Hippocampal formation (tissue), 2 donors: ENCODE measurements at places on chromosomes 1 and 21.
A peak's percentile ranks its signal among the peaks of the same experiment; 100 is the strongest.

- DNase-seq: no peak
Observed at GRCh38 chr1:162200096-162200847, 130.8 kb downstream of the NOS1AP start.

DNA sequence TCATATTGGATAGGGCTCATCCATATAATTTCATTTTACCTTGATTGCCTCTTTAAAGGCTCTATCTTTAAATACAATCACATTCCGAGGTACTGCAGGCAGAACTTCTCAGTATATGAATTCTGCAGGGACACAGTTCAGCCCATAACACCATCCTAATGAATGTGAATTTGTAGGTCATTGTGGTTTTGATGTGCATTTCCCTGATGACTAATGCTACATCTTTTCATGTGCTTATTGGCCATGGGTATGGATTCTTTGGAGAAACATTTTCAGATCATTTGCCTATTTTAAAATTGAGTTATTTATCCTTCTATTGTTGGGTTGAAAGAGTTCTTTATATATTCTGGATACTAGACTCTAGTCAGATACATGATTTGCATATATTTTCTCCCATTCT, 9.6 kb upstream of the RPS6KC1 start:
- DNase-seq: no peak

DNA sequence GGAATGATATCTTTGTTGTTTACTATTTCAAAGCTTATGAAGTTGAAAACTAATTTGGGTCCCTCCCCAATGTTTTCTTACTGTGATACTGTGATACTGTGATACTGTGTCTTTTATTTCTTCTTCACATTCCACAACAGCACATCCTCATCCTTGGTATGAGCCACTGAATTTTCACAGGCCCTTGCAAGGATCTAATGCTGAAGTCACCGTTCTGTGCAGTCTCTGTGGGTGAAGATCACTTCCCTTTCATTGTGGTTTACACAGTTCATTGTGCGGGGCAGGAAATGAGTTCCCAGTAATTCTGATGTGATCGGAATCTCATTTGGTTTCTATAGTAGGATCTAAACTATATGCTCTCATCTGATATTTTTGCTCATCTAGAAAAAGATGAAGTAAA, 32.1 kb upstream of the PAXBP1 start:
- no peak for DNase-seq

GRCh38 chr1:205343431-205344065, 13.2 kb downstream of the KLHDC8A start:
- no peak for DNase-seq

GRCh38 chr1:67683766-67684525, 1.1 kb upstream of the GADD45A start:
- no peak for DNase-seq

- DNase-seq: peak; percentile 25
Observed at GRCh38 chr1:119611701-119612113, 36.4 kb downstream of the ZNF697 start.

- DNase-seq: no peak
Observed at GRCh38 chr21:28828021-28828420, 164.7 kb downstream of the LTN1 start.

DNA sequence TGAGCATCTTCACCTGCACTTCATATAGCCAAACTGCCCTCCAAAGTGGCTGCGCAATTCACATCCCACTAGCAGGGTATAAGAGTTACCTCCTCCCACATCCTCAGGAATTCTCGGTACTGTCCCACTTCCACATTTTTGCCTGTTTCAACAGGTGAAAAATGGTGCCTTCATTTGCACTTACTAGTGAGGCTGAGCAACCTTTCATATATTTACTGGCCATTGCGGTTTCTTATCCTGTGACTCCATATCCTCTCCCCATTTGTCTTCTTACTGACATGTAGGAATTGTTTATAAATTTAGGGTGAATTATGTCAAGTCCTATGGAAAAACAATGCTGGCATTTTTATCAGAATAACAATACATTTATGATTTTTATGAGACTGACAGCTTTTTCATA, 61.9 kb downstream of the NIBAN1 start:
- DNase-seq: no peak

DNA sequence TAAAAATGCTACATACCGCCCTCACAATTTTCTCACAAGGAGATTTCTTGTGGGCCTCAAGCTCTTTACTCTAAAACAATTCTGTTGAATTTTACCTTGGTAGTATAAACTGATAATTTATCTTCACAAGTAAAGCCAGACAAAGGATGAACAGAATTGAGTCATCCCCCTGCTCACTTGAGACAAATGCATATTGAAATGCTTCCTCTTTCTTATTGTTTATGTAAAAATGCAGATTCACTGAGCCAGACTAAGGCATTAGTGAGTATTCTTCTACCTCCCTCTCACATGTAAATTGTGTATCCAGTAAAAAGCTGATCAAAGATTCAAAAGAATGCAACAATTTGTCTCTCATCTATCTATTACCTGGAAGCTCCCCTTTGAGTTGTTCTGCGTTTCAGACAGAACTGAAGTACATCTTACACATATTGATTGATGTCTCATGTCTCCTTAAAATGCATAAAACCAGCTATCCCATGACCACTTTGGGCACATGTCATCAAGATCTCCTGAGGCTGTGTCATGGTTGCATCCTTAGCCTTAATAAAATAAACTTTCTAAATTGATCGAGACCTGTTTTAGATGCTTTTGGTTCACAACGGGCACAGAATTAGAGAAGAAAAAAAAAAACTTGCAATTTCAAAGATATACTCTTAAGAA, 743.1 kb upstream of the B3GALT2 start:
- no peak for DNase-seq

DNA sequence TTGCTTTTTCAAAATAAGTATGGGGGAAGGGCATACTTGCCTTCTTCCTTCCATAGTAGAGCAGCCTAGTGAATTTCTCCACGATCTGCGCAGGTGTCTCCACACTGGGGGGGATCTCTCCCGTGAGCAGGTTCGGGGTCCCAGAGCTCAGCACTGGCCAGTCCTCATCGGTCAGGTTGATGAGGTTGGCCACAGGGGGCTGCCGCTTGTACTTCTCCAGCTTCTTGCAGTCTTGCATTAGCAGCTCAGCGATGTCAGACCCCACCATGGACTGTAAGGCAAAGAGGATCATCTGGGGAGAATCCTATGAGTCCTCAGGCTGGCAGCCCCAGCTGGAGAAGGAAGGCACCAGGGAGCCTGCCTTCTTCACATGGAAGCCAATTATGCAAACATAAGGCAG, 11.8 kb downstream of the SEC16B start:
- DNase-seq: no peak

DNA sequence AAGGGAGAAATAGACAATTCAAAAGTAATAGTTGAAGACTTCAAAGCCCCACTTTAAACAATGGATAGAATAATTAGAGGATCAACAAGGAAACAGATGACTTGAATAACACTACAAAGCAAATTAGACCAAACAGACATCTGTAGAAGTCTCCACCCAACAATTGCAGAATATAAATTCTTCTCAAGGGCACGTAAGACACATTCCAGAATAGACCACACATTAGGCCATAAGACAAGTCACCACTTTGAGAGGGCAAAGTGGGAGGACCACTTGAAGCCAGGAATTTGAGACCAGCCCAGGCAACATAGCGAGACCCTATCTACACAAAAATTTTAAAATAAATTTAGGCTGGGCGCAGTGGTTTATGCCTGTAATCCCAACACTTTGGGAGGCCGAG, 20.5 kb upstream of the RNF186 start:
- DNase-seq: no peak

- no peak for DNase-seq
Observed at GRCh38 chr21:38303300-38303699, 46.5 kb downstream of the KCNJ15 start.

- DNase-seq: no peak
Observed at GRCh38 chr1:38831731-38832369, 27.7 kb downstream of the RRAGC start.

DNA sequence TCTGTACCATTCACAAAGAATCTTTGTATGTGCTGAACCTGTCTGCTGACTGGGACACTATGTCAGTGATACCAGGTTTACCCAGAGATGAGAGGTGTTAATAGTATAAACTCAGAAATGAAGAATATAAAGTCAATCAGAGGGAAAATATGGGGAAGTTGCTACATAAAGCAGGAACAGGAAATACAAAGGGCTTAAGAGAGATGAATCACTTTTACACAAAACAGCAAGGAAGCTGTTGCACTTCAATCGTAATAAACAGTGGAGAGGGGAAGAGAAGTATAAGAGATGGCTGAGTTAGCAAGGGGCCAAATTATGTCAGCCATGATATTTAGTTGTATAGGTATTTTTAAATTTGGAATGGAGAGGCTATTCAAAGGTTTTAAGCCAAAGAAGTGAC, 890.2 kb upstream of the NCAM2 start:
- DNase-seq: no peak

GRCh38 chr1:73327998-73328397, 870.0 kb downstream of the LRRIQ3 start:
- DNase-seq: no peak

- DNase-seq: no peak
Observed at GRCh38 chr1:177998696-177999631, 29.1 kb upstream of the SEC16B start.

DNA sequence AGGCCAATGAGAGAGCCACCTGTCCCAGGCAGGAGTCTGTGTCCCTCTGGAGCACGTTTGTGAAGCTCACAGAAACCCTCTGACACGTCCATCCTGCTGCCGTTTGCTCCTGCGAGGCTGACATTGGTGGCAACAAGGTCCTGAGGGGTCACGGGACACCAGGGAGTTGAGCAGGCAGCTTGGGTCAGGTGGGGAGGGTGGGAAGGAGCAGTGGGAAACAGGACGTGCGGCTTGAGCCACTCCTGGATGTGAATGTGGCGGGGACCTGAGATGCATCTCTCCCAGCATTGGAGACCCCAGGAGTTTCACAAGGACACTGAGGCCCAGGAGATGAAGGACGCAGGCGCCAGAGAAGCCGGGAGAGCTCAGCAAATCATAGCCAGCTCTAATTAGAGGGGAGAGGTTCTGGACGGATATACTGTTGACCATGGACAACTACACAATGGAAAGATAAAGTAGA, 149.0 kb downstream of the PEX14 start:
- no peak for DNase-seq

DNA sequence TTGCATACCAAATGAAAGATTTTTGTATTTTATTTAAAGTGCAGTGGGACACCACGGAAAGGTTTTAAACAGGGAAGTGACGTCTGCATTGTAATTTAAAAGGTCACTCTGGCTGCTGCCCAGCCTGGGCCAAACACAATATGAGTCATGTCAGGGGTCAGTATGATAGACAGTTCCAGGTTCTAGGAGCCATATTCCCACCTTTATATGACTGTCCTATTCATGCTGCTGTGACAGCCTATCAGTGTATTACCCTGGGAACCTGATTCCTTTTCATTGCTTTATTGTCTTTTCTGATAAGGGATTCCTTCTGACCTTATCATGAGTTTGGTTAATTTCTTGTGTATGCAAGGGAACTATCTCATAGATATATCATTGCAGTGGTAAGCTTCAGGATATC, 5.3 kb downstream of the VANGL1 start:
- DNase-seq: no peak

- no peak for DNase-seq
Observed at GRCh38 chr1:35574125-35574654, 1.1 kb downstream of the TFAP2E start.

DNA sequence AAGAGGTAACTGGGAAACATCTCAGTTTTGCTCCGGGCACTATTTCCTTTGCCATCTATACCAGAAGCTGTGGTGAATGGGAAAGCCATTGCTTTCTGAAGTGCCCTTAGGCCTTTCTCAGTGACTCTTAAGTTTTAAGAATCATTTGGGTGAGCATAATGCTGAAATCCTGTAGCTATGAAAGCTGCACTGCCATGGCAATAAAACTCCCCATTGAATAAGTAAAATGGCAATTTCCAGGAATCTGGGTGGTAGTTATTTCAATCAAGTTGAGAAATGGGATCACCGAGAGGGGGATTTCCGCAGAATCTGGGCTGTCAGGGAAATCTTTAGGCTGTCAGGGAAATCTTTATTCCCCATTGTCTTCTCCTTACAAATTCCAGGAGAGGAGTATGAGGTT, 26.8 kb upstream of the MACF1 start:
- DNase-seq: no peak

GRCh38 chr1:59225594-59226316, 71.1 kb upstream of the FGGY start:
- no peak for DNase-seq

- no peak for DNase-seq
Observed at GRCh38 chr1:246275036-246275435, 232.0 kb downstream of the SMYD3 start.

GRCh38 chr1:41626616-41627375, 142.3 kb upstream of the EDN2 start:
- DNase-seq: no peak
